Vagina (tissue), 2 donors: ENCODE measurements at places on chromosomes 16 and 17. TPM values are rescaled to one million over a fixed set of nuclear protein-coding genes. Genes with fewer than 3 reads are reported as not detected.

The GUCY2D gene
- not detected for total RNA-seq

The EFNB3 gene
- 2.7 TPM for total RNA-seq

The CMTR2 gene
- total RNA-seq, result 19.6 TPM

The CCL15 gene
- total RNA-seq, result not detected

The KDM8 gene
- total RNA-seq, result 1.5 TPM

The CENPN gene
- total RNA-seq, result 8.3 TPM

The KCNJ12 gene
- total RNA-seq, result 2.2 TPM

The MATCAP1 gene
- 17.4 TPM for total RNA-seq

The SPHK1 gene
- total RNA-seq, result 11.0 TPM

The SEZ6L2 gene
- total RNA-seq, result 15.7 TPM

The ST6GALNAC1 gene
- 4.4 TPM for total RNA-seq

The SP6 gene
- total RNA-seq, result 3.9 TPM

The PNMT gene
- total RNA-seq, result 5.6 TPM

The CCL16 gene
- total RNA-seq, result not detected

The CDK5R1 gene
- 4.9 TPM for total RNA-seq

The ARL17A gene
- 10.8 TPM for total RNA-seq

The PPP1R1B gene
- 9.3 TPM for total RNA-seq

The TBC1D3 gene
- total RNA-seq, result not detected

The SLC52A1 gene
- total RNA-seq, result 0.49 TPM

The NPIPB9 gene
- not detected for total RNA-seq

The WRAP53 gene
- 7.6 TPM for total RNA-seq

The CEMP1 gene
- not detected for total RNA-seq

The EFCAB5 gene
- not detected for total RNA-seq

The CCDC92B gene
- total RNA-seq, result 0.25 TPM

The QPRT gene
- 13.8 TPM for total RNA-seq

The CES3 gene
- 0.98 TPM for total RNA-seq

The METTL23 gene
- 20.9 TPM for total RNA-seq

The RAPGEFL1 gene
- 144 TPM for total RNA-seq

The NHLRC4 gene
- total RNA-seq, result 0.74 TPM

The ABCA8 gene
- 75.9 TPM for total RNA-seq

The CCL1 gene
- not detected for total RNA-seq

The TSNAXIP1 gene
- total RNA-seq, result not detected

The VPS25 gene
- total RNA-seq, result 28.2 TPM

The ACSM2A gene
- not detected for total RNA-seq

The CA7 gene
- total RNA-seq, result not detected

The TMEM114 gene
- not detected for total RNA-seq

The EXOC3L1 gene
- 2.5 TPM for total RNA-seq

The C16orf74 gene
- total RNA-seq, result 18.2 TPM

The NUFIP2 gene
- 29.7 TPM for total RNA-seq

The DECR2 gene
- total RNA-seq, result 17.9 TPM

The SPAG9 gene
- total RNA-seq, result 92.6 TPM
